Activated naive CD4-positive, alpha-beta T cell treated with anti-CD3 and anti-CD28 coated beads, Interleukin-2, amount 50 U/mL, for 72 hours (primary cell): ENCODE measurements at places on chromosomes 1 and 21. TPM values are rescaled to one million over a fixed set of nuclear protein-coding genes. Genes with fewer than 3 reads are reported as not detected.

Gene FABP3
- not detected for total RNA-seq

Gene CELA3A
- total RNA-seq, result not detected

Gene PTCH2
- 1.5 TPM for total RNA-seq

Gene FMOD
- total RNA-seq, result 0.68 TPM

DNA sequence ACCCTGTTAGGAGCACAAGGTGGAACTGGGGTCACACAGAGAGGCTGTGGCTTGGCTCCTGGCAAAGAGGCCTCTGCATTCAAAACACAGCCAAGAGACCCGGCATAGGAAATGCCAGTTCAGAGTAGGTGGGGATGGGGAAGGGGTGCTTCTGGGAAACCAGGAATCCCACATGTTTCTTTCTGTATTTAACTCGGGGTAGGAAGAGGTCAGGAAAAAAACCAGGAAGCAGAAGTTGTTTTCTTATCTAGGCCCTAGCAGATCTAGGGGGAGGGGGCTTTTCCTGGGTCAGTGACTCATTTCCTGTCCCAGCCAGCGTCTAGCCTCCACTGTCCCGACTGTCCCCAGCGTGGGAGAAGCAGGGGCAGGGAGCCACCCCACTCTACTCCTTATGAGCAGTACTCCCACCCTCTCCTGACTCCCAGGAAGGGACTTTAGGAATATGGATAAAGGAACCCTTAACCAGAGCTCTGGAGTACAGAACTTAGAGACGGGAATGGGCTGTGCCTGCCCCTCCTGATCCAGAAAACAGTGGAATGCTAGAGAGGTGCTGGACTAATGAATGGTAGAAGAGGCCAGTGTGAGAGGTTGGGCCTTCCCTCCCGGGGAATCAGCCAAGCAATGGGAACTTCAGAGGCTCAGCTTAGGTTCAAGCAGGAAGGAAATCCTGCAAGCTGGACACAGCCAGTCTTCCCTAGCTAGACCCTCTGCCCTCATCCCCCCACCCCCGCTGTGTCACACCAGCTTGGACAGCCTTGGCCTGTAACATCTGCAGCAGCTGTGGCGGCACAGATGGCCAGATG, 5.7 kb downstream of the FHL3 start:
- no peak for DNase-seq

- no peak for DNase-seq
These were observed 10.2 kb upstream of the GNB1 start for GRCh38 chr1:1900883-1901640.

DNA sequence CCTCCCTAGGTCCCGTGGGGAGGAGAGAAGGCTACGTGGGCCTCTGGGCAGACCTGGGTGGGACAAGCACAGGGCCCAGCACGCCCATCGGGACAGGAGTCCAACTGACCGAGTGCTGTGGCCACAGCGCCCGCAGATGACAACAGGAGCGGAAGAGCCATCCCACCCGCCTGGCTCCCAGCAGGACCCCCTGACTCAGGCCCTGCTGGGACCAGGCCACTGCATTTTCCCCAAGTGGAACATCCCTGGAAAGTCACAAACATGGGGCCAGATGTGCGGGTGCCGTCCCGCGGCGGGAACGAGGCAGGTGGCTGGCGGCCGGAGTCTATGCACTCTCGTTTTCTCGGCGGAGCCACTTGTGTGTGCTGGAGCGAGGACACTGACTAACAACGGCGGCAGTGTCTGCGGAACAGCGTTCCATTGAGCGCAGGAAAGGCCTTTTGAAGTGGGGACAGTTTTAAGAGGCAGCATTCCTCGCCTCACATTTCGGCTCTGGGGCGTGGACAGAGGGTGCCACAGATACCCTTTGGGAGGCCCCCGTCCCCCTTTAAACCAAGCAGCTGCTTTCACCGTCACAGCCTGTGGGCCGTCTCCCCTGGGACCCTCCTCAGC, 93.7 kb upstream of the ARHGEF16 start:
- DNase-seq, result no peak

DNA sequence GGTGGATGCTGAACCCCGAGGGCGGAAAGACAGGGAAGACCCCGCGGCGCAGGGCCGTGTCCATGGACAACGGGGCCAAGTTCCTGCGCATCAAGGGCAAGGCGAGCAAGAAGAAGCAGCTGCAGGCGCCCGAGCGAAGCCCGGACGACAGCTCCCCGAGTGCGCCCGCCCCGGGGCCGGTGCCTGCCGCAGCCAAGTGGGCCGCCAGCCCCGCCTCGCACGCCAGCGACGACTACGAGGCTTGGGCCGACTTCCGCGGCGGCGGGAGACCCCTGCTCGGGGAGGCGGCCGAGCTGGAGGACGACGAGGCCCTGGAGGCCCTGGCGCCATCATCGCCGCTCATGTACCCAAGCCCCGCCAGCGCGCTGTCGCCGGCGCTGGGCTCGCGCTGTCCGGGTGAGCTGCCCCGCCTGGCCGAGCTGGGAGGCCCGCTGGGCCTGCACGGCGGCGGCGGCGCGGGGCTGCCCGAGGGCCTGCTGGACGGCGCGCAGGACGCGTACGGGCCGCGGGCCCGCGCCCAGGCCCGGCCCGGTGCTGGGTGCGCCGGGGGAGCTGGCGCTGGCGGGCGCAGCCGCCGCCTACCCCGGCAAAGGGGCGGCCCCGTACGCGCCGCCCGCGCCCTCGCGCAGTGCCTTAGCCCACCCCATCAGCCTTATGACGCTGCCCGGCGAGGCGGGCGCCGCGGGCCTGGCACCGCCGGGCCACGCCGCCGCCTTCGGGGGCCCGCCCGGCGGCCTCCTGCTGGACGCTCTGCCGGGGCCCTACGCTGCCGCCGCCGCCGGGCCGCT, 20.7 kb downstream of the FOXO6 start:
- DNase-seq, result no peak

GRCh38 chr1:167344112-167344511, 123.4 kb downstream of the POU2F1 start:
- DNase-seq, result no peak

- DNase-seq, result no peak
These were observed 876 bp downstream of the EFCAB7 start for GRCh38 chr1:63524201-63524600.

GRCh38 chr1:217133958-217134856, 411.0 kb upstream of the ESRRG start:
- no peak for DNase-seq

DNA sequence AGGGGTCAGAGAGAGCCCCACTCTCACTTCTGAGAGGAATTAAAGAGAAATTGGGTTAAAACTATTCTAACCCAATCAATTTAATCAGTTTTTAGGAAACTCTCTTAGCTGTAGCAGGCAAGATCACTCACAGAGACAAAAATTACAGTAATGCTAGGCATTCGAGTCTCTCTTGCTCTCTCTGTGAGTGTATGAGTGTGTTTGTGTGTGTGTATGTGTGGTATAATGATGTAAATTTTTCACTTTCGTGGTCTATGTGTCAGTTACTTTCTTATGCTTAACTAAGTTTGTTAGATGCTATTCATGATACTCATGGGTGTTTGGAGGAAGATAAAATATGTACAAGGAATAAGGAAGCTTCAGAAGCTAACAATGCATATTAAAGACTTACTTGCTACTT, 131.3 kb downstream of the FASLG start:
- no peak for DNase-seq
